Cardiac septum (tissue), 1 donor: ENCODE measurements at places on chromosomes 2 and 18. TPM values are rescaled to one million over a fixed set of nuclear protein-coding genes. Genes with fewer than 3 reads are reported as not detected.

DNA sequence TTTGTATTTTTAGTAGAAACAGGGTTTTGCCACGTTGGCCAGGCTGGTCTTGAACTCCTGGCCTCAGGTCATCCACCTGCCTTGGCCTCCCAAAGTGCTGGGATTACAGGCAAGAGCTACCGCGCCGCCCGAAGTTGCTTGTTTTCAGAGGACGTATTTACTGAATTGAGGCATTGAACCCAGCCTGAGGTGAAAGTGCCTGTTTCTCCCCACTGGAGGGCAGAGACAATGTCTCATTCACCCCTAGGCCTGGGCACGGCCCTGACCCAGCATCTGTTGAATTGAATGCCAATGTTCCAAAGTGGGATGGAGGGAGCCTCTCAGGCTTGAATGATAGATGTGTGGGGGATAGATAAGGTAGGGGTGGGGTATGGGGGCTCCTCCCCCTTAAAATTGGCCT is 4.5 kb upstream of the TMBIM1 start:
- no peak for DNase-seq

CYTIP gene
- total RNA-seq, result 2.5 TPM

GRCh38 chr2:187338679-187339121 is 109.4 kb downstream of the CALCRL start:
- DNase-seq, result no peak

TMEM247 gene
- total RNA-seq, result not detected

DNA sequence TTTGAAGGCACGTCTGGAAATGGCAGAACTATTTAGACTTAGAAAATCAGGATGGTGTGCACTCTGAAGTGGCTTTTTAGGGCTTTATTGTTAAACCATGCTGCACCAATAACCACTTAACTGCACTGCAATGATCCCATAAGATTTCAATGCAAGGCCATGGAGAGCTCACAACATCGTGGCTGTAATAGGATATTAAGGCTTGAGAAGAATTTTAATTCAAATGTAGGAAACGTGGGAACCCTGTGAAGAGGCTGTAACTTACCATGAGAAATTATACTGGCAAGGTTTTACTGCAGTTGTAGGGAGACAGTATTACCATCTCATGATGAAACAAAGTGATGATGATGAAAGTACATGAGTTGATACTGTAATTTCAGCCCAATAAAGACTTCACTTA is 242.5 kb downstream of the AFF3 start:
- no peak for DNase-seq

GRCh38 chr2:27796791-27797765 is 25.6 kb downstream of the MRPL33 start:
- DNase-seq, result no peak

RGPD3 gene
- total RNA-seq, result 0.08 TPM

- no peak for DNase-seq
Observed at GRCh38 chr2:180983468-180984242, 3.2 kb downstream of the UBE2E3 start.

PAX8 gene
- total RNA-seq, result 0.35 TPM

DNA sequence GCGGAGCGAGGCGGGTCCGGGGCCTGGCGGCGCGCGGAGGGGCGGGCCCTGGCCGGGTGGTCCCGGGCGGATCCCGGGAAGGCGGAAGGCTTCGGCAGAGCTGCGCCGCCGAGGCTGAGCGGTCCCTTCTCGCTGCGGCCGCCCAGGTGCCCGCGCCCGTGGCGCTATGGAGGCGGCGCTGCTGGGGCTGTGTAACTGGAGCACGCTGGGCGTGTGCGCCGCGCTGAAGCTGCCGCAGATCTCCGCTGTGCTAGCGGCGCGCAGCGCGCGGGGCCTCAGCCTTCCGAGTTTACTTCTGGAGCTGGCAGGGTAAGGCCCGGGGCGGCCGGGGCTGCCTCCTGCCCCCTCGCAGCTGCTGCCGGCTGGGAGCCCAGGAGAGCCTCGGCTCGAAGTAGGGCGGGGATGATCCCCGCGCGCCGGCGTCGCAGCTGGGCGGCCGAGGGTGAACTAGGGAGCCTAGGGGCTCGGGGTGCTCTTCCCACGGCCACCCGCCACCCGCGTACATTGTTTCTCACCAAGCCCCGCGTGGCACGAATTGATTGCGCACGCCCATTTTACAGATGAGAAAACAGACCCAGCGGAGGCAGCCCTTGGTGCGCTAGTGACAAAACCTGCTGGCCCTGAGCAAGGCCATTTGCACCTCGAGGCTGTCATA is at the start of gene SLC66A3:
TSS of gene SLC66A3 (plus strand) at position 87 of the 655 bp plus-strand sequence. CDS start at position 167, 80 bp downstream.
- no peak for DNase-seq

DNA sequence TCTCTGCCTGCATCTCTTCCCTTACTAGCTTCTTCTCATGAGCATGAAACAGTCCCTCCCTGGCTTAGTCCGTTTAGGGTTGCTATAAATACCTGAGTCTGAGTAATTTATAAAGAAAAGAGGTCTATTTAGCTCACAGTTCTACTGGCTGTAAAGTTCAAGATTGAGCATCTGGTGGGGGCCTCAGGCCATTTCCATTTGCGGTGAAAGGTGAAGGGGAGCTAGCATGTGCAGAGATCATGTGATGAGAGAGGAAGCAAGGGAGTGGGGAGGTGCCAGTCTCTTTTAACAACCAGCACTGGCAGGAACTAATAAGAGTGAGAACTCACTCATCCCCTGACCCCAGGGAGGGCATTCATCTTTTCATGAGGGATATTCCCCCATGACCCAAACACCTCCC is 26.8 kb downstream of the RHBDD1 start:
- DNase-seq, result no peak

VIT gene
- 2.6 TPM for total RNA-seq

GRCh38 chr2:132392221-132392620 is 24.4 kb upstream of the GPR39 start:
- no peak for DNase-seq

DNA sequence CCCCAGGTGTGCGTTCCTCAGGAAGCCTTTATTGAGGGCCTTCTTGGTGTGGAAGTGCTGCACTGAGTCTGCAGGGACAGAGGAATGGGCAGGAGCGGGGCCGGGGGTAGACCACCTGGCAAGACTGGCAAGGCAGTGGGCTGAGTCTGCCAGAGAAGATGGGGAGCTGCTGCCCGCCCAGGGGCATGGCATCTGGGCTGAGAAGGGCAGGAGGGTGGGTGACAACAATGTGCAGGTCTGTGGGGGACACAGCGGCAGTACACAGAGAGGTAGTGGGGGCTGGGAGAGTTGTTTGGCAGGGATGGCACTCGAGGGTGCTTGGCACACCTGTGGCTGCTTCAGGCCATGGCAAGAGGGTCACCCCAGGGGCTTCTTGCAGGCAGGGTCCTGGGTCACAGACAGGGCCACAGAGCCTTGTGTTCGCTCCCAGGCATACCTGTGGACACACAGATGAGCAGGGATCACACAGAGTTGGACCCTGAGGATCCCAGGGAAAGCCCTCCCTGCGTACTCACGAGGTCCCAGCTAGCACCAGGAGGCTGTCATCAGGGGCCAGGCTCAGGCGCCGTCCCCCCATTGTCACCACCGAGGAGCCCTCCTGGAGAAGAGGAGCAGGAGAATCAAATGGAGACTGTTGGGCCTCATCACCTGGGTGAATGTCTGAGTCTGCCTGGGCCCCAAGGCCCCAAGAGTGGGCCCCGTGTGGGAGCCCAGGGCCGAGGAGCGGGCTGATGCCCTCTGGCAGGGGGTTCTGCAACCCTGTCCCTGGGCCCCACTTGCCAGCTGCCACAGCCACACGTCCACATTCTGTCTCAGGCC is 3.4 kb upstream of the OXER1 start:
- DNase-seq, result no peak

- no peak for DNase-seq
Observed at GRCh38 chr2:27211241-27211942, 449 bp upstream of the ATRAID start.

FAP gene
- total RNA-seq, result 10.4 TPM

C2orf80 gene
- not detected for total RNA-seq

C2orf72 gene
- total RNA-seq, result 0.08 TPM
